Activated T-helper 1 cell treated with anti-CD3 and anti-CD28 coated beads, Interleukin-12 subunit alpha, Interleukin-12 subunit beta, Interleukin-2, Interleukin-4 antibody, amounts not matched to agents 30 ng/mL and 10 ng/mL and 1 ng/mL, durations not matched to agents 14 hours and 24 hours and 36 hours (primary cell): ENCODE measurements at places on chromosomes 12 and 14. TPM values are rescaled to one million over a fixed set of nuclear protein-coding genes. Genes with fewer than 3 reads are reported as not detected.

The NGB gene
- total RNA-seq = not detected in 2 replicates

The SERPINA12 gene
- total RNA-seq = not detected in 2 replicates

The C12orf56 gene
- 0.15 TPM in 1 of 2 replicates, not detected in the other for total RNA-seq

The MORN3 gene
- total RNA-seq = 0.41 and 0.61 TPM in 2 replicates

The GYS2 gene
- total RNA-seq = 0.16 TPM in 1 of 2 replicates, not detected in the other

The DDIT3 gene
- 17.8 and 18.1 TPM in 2 replicates for total RNA-seq

The ARL1 gene
- 70.8 and 76.9 TPM in 2 replicates for total RNA-seq

The IL26 gene
- total RNA-seq = 6.9 and 8.1 TPM in 2 replicates

The CAPZA3 gene
- not detected in 2 replicates for total RNA-seq

The GLI1 gene
- total RNA-seq = 1.5 and 2.5 TPM in 2 replicates

GRCh38 chr14:30443368-30444007 is 115.5 kb upstream of the G2E3 start:
- peaks cover 1% of the 10 kb centered on the region for H3K27me3 ChIP-seq
- no peak overlapping the region for H3K4me3 ChIP-seq
- H3K4me1 ChIP-seq = no peaks in the 10 kb centered on the region
- DNase-seq = no peak
- no peaks in the 10 kb centered on the region for H3K36me3 ChIP-seq
- H3K27ac ChIP-seq = no peak overlapping the region

- H3K4me3 ChIP-seq = no peak overlapping the region
- H3K27ac ChIP-seq = no peak overlapping the region
- DNase-seq = no peak
- H3K4me1 ChIP-seq = peaks cover 35% of the 10 kb centered on the region
- H3K36me3 ChIP-seq = peaks cover 4% of the 10 kb centered on the region
Observed at GRCh38 chr14:61296719-61297502, 15.8 kb upstream of the TMEM30B start.

DNA sequence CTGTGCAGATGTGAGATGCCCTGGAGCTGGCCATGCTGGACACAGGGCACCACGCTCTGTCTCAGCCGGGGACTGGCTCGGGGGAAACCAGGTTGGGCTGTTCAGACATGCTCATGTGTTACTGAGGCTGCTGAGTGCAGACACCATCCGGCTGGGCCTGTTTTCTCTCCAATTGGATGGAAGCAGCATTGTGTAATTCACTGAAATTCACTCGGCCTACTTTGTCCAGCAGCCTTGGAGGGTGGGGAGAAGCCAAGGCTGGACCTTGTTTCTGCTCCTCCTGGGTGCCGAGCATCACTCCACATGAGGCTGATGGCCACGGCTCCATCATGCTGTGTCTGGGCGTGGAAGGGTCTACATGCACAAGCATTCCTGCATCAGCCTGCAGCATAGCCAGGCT is 130.7 kb downstream of the SMOC1 start:
- H3K27ac ChIP-seq = no peak overlapping the region
- H3K4me1 ChIP-seq = peaks cover 5% of the 10 kb centered on the region
- H3K36me3 ChIP-seq = no peaks in the 10 kb centered on the region
- DNase-seq = no peak
- peaks cover 5% of the 10 kb centered on the region for H3K27me3 ChIP-seq

DNA sequence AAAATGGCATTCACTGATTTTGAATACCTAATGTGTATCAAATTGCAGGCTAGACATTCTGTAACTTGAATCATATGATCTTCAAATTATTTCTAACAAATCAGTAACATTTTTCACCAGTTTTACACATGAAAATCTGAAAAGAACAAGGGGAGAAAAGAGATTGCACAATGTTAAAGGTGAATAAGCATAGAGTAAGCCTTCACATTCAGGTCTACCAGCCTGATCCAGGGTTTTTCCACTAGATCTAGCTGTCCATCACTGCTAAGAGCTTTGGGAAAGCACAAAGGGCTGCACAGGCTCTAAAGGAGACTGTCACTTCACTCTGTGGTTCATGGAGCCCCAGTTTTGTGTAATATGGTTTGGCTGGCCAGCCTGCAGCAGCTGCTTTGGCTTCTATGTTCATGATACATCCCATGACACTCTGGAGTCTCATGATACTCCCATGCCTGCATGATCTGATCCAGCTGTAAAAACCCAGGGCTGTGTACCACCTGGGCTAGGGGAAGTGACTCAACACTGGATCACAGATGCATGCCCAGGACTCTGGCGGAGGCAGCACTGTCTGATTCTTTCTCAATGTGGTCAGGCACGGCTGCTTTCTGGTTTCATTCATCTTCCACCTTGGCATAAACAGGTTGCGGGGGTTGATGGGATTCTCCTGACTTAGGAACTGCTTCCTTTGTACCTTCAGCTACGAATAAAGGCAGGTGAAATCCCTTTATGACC is 859.7 kb downstream of the GALC start:
- no peak for DNase-seq
- no peaks in the 10 kb centered on the region for H3K27me3 ChIP-seq
- H3K4me1 ChIP-seq = no peaks in the 10 kb centered on the region
- H3K36me3 ChIP-seq = no peaks in the 10 kb centered on the region
- no peak overlapping the region for H3K4me3 ChIP-seq

DNA sequence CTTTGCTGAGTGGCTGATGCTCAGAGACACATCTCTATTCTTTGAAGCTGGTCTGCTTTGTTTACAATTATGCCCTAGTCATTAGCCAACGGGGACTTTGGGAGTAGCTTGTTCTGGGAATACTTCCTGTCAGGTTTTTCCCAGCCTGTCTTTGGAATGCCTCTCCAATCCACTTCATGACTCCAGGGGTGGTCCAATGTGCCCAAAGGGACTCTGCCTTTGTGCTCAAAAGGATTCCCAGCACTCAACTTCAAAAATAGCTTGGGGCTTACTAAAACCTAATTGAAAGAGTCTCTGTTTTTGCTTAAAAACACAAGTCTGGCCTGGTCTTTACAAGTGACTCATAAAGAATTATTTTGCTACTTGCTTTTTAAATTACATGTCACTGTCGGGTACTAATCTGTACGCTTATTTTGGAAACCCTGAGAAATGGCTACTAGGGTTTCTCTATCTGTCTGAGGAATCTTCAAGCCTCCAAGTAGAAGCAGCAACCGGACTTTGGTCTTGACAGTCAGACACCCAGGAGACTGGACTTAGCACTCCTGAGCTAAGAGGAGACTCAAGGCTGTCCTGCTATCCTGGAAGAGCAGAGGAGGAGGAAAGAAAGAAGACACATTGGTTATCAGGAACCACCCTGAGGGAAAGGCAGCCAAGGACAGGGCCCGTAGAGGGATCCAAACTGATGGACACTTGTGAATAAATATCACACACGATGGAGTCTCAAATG is 20.7 kb downstream of the PHLDA1 start:
- no peak for DNase-seq
- no peak overlapping the region for H3K4me3 ChIP-seq
- no peak overlapping the region for H3K27ac ChIP-seq
- H3K36me3 ChIP-seq = no peaks in the 10 kb centered on the region
- peaks cover 23% of the 10 kb centered on the region for H3K4me1 ChIP-seq

- no peak for DNase-seq
- H3K4me1 ChIP-seq = peaks cover 8% of the 10 kb centered on the region
- H3K27me3 ChIP-seq = peaks cover 6% of the 10 kb centered on the region
- H3K4me3 ChIP-seq = no peak overlapping the region
- H3K36me3 ChIP-seq = peaks cover 11% of the 10 kb centered on the region
Observed at GRCh38 chr12:7096979-7097378, 4.7 kb upstream of the C1R start.

DNA sequence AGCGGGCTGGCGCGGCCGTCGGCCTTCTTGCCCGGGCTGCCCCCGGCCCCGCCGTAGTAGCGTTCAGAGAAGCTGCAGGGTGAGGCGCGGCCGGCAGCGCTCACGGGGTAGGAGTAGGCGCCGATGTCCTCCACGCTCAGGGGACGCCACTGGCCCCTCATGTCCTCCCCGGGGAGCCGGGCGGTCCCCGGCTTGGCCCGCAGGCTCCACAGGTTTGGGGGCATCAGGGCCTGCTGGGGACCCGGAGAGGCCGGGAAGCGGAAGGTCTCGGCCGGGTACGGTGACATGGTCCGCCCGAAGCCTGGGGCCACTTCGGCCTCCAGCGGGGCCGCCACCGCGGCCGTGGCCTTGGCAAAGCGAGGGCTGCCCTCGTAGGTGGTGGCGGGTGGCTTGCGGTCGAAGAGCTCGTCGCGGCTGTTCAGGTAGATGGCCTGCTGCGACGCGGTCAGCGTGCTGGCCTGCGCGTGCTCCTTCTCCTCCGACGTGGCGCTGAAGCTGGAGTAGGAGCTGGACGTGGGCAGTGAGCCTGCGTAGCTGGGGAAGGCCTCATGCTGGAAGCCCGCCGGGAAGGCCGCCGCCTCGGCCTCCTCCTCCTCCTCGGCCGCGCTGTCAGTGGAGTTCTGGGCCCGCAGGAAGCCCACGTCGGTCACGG is 48.7 kb downstream of the BEGAIN start:
- no peaks in the 10 kb centered on the region for H3K36me3 ChIP-seq
- H3K27me3 ChIP-seq = no peaks in the 10 kb centered on the region
- H3K27ac ChIP-seq = no peak overlapping the region
- H3K4me3 ChIP-seq = no peak overlapping the region
- peaks cover 7% of the 10 kb centered on the region for H3K4me1 ChIP-seq

GRCh38 chr14:79613625-79614024 is 597.7 kb downstream of the DIO2 start:
- H3K27me3 ChIP-seq = peaks cover 2% of the 10 kb centered on the region
- no peak for DNase-seq
- H3K27ac ChIP-seq = no peak overlapping the region
- H3K4me3 ChIP-seq = no peak overlapping the region
- H3K4me1 ChIP-seq = no peaks in the 10 kb centered on the region

GRCh38 chr14:103533999-103534575 is 5.1 kb downstream of the TRMT61A start:
- DNase-seq = no peak
- peaks cover 6% of the 10 kb centered on the region for H3K36me3 ChIP-seq
- H3K27ac ChIP-seq = no peak overlapping the region
- no peak overlapping the region for H3K4me3 ChIP-seq

DNA sequence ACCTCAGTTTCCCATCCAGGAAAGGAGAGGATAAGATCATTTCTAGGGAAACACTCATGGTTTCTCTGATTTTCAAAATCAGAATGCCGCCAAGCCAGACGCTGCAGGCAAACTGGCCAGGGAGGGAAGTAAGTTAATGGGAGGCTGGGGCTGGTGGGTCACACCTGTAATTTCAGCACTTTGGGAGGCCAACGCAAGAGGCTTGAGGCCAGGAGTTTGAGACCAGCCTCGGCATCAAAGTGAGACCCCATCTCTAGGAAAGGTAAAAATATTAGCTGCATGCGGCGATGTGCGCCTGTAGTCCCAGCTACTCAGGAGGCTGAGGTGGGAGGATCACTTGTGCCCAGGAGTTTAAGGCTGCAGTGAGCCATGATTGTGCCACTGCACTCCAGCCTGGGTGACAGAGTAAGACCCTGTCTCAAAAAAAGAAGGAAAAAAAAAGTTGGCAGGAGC is 587 bp downstream of the SELPLG start:
- H3K36me3 ChIP-seq = peaks cover 10% of the 10 kb centered on the region
- peaks cover 73% of the 10 kb centered on the region for H3K4me1 ChIP-seq
- H3K4me3 ChIP-seq = peak overlapping the region; percentile 94
- DNase-seq = no peak

- no peaks in the 10 kb centered on the region for H3K36me3 ChIP-seq
- no peak overlapping the region for H3K4me3 ChIP-seq
Observed at GRCh38 chr12:117762143-117762542, 206.6 kb downstream of the KSR2 start.

- H3K4me1 ChIP-seq = no peaks in the 10 kb centered on the region
- no peaks in the 10 kb centered on the region for H3K27me3 ChIP-seq
- H3K4me3 ChIP-seq = no peak overlapping the region
- DNase-seq = no peak
- H3K27ac ChIP-seq = no peak overlapping the region
- no peaks in the 10 kb centered on the region for H3K36me3 ChIP-seq
Observed at GRCh38 chr12:28698553-28698952, 450.5 kb upstream of the FAR2 start.

- no peak overlapping the region for H3K27ac ChIP-seq
- no peak overlapping the region for H3K4me3 ChIP-seq
- no peak for DNase-seq
- no peaks in the 10 kb centered on the region for H3K27me3 ChIP-seq
- H3K36me3 ChIP-seq = no peaks in the 10 kb centered on the region
- no peaks in the 10 kb centered on the region for H3K4me1 ChIP-seq
Observed at GRCh38 chr14:37237094-37237493, 39.4 kb downstream of the MIPOL1 start.

GRCh38 chr14:104460791-104461651 is 118.5 kb upstream of the C14orf180 start:
- no peaks in the 10 kb centered on the region for H3K36me3 ChIP-seq
- DNase-seq = no peak

- no peak overlapping the region for H3K27ac ChIP-seq
- H3K36me3 ChIP-seq = peaks cover 7% of the 10 kb centered on the region
- no peaks in the 10 kb centered on the region for H3K27me3 ChIP-seq
- peak; percentile 3 for DNase-seq
- H3K4me3 ChIP-seq = no peak overlapping the region
Observed at GRCh38 chr14:75711105-75711795, 50.2 kb downstream of the TTLL5 start.

DNA sequence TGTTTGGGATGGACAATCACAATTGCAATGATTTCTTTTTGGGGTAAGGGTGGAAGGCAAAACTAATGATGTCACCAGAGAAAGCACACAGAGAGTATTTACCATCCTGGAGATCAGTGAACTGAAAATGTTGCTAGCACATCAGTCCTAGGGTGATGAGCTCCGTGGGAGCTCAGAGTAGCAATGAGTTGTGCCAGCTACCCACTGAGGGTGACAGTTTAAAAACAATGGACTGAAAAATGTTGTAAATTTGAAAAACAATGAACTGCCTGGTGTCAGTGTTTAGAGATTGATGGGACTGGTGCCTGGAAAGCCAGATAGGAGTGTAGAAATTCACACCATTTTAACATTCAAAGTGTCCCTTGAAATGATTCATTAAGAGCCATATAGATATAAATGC is 198.5 kb downstream of the ATP23 start:
- H3K36me3 ChIP-seq = no peaks in the 10 kb centered on the region
- H3K27ac ChIP-seq = no peak overlapping the region
- no peak for DNase-seq
- H3K27me3 ChIP-seq = no peaks in the 10 kb centered on the region
- no peak overlapping the region for H3K4me3 ChIP-seq
- H3K4me1 ChIP-seq = no peaks in the 10 kb centered on the region

- no peaks in the 10 kb centered on the region for H3K36me3 ChIP-seq
- H3K27me3 ChIP-seq = no peaks in the 10 kb centered on the region
- H3K27ac ChIP-seq = no peak overlapping the region
- no peak for DNase-seq
- no peaks in the 10 kb centered on the region for H3K4me1 ChIP-seq
Observed at GRCh38 chr12:23585782-23586163, 363.7 kb downstream of the SOX5 start.

- no peak for DNase-seq
- no peaks in the 10 kb centered on the region for H3K27me3 ChIP-seq
- H3K27ac ChIP-seq = no peak overlapping the region
- H3K4me3 ChIP-seq = no peak overlapping the region
Observed at GRCh38 chr14:37230551-37231194, 32.9 kb downstream of the MIPOL1 start.
